Mucosa of gallbladder (tissue), 1 donor: ENCODE measurements at places on chromosomes 7 and 10. TPM values are rescaled to one million over a fixed set of nuclear protein-coding genes. Genes with fewer than 3 reads are reported as not detected.

The GPC2 gene
- 5.6 TPM for total RNA-seq

The HTR7 gene
- 1.2 TPM for total RNA-seq

The ELN gene
- 70.3 TPM for total RNA-seq

The HTRA1 gene
- 141 TPM for total RNA-seq

The LRGUK gene
- 2.4 TPM for total RNA-seq

The IL6 gene
- total RNA-seq: 0.52 TPM

The PODXL gene
- total RNA-seq: 32.5 TPM

The OR2A1 gene
- total RNA-seq: not detected

The PAPOLB gene
- total RNA-seq: 0.14 TPM

DNA sequence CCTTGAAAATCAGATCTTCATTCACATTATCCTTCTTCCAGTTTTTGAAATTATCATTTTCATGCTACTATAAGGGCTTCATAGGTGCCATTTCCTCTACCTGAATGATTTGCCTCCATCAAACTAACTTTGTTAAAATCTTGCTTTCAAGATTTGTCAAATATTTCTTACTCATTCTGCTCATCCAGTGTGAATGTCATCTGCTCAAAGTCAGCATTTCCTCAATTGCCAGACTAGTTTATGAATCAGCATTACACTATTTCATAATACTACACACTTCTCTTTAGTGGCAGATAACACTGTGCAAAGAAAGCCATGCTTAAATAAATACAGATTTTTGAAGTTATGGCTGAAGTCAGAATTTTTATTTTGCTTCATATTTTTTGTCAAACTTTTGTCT is 21.3 kb upstream of the LIPF start:
- no peak for DNase-seq

DNA sequence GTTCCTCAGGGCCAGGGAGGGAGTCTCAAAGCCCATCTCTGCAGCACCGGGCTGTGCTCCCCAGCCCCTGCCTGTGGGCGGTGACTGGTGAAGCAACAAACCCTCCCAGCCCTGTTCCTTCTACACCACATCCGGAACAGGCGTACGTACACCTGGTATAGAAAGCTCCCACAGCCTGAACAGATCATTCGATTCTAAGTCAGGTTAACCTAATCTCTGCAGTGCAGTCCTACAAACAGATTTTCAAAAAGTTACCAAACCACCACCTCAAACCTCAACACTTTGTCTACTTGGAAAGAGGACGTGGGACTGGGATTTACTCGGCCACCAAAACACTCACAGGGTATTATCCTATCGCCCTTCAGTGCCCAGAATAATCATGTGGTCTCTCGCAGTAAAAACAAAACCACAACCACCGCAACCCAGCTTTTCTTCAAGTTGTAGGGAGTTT is 238.4 kb downstream of the DIP2C start:
- no peak for DNase-seq

DNA sequence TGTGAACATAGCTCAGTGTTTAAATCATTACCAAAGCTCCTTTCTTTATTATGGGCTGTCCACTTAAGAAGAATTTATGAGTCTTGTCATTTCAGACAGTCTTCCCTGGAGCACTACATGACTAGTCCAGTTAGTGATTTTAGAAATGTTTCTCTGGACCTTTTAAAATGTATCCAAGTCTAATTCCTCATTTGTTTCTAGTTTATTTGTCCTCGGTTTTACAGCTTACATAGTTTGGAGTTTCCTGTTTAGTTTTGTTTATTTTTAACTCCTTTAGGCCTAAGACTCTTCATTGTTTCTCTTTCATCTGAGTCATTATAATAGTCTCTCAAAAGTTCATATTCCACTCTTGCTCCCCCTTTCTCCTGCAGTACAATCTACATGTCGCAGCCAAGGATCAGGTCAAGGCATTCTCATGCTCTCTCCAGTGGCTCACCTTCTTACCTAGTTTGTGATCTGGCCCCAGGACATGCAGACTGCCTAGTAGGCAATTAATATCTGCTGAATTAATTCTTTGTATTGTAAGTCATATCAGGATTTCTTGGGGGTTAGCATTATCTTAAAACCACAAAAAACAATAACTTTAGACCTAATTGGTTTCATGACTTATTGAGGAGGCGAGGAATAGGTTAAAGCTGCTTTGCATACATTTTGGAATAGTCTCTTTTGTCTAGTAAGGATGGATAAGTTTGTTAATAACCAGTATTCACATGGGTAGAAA is 93.8 kb downstream of the MAPK8 start:
- DNase-seq: no peak

DNA sequence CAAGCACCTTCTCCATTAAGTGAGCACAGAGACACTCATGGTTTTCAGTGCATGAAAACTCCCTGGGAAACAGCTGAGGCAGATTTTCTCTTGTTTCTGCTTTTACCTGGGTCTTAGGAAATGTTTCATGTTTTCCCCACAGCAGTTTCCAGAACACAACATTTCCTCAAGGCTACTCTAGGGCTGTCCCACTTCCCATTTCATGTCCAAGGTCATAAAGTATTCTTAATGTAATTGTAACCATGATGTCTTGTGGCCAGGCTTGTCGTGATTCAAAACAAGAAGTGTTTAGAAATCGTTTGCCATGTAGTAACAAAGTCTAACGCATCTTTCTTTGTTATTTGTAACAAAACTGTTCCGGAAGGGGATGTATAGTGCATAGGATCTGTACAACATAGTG is 83.8 kb upstream of the NRP1 start:
- no peak for DNase-seq

GRCh38 chr7:55554038-55554437 is 18.3 kb downstream of the VOPP1 start:
- DNase-seq: no peak

DNA sequence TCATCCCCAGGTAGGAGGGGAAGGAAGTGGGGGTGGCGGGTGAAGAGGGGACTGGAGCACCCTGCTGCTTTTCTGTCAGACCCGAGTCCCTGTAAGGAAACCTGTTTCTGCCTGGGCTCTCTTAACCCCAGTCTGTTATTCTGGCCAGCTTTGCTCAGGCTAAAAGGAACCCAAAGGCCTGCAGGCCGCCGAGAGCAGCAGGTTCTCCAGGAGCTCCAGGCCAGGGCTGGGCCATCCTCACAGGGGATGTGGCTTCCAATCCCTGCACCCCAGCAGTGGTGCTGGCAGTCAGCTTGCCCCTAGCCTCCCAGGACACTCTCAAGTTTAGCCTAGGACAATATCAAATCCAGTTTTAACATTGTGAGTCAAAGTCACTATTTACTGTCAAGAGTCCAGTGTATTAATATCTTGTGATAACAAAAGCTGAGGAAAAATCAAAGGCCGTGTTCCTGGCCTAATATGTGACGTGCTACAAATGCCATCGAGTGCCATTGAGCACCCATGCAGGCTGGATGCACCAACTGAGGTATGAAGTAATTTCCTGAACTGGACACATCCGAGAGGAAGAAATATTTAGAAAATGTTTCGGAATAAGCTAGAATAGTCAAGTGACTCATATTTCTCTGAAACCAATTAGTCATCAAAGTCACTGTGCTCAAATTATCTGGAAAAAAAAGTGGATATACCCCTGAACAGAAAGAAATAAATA is 7.0 kb downstream of the PKD1L1 start:
- DNase-seq: no peak

DNA sequence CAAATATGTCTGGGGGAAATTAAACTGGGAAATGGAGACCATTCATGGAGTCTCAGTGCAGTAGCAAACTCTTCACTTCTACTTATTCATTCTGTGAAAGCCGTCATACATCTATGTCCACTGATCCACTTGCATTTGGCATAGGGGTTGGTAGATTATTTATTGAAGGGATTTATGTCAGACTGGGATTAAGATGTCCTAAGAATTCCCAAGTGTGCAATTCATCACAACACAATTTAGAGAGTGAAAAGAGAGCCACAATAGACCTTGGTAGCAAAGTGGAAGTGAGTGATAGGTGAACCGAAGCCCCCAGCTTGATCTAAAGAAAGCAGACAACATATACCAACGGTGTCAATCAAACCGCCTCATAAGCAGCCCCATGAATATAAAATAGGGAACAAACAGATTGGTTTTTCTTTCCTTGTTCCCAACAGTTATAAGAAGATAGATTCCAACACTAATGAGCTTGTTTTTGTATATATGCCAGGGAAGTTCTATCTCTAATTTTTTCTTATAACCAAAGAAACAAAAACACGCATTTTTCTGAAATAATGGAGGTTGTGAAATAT is 234.3 kb downstream of the CACNA2D1 start:
- DNase-seq: no peak

- peak; percentile 51 for DNase-seq
Observed at GRCh38 chr7:127588697-127589482, 679 bp downstream of the ARF5 start.

- no peak for DNase-seq
Observed at GRCh38 chr7:50564171-50564570, 1.0 kb downstream of the DDC start.

GRCh38 chr10:132452651-132453469 is 55.9 kb downstream of the PWWP2B start:
- peak; percentile 85 for DNase-seq

- no peak for DNase-seq
Observed at GRCh38 chr7:99844328-99844727, 16.5 kb downstream of the CYP3A43 start.

DNA sequence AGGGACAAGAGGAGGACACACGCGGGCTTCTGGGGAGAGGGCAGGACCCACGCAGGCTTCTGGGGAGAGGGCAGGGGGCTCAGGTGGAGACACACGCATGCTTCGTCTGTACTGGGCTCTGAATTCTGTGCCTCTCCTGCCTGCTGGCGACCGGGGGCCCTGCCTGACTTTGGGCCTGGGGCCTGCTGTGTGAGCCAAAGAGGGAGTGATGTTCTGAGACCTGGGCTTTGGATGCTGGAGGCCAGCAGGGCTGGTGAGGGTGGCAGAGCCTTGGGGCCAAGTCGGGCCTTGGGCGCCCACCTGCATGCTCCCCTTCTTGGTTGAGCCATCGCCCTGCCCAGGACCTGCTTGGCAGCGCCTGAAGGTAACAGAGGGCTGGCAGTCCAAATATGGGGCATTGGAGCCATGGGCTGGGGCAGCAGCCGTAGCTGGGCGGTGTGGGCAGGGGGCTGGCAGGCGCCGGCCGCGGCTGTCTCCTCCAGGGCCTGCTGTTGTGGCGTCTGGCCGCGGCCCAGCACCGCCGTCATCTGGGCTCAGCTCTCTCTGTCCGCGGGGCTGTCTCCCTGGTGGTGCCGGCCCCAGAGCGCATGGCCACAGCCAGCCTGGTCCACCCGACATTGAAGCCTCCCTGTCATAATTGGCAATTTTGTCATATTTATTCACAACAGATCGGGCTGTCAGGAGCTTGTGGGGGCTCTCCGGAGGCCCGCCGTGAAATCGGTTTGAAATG is 78.9 kb downstream of the UNCX start:
- no peak for DNase-seq

- no peak for DNase-seq
Observed at GRCh38 chr10:49294731-49295130, 4.2 kb upstream of the C10orf71 start.
